ENCODE measurements at places on chromosomes 6 and 20.

DNA sequence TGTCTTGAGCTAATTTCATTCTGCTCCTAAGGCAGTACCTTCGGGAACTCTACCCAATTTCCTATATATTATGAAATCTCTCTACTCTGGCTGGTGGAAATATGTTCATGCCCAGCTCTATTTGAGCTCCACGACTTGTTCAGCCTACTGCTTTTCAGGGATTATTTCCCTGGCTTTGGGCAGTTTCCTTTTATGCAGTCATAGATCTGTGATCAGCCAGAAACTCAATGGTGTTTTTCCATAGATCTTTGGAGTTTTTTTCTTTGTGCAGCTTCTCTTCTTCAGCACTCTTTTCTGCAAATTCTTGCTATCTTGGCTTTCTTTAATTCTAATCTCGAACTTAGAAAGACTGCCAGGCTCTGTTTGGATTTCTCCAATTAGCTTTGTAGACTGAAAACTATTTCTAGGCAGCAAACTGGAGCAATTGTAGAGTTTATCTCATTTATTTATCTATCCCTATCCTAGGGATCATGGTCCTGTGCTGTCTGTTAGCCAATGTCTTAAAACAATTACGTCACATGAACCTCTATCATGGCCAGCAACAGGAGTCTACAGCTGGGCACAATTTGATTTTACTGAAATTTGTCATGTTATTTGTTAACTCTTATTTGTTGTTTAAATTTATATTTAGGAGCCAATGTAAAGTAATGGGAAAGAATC is 328.4 kb downstream of the BCKDHB start:
- DNase-seq = no peak

DNA sequence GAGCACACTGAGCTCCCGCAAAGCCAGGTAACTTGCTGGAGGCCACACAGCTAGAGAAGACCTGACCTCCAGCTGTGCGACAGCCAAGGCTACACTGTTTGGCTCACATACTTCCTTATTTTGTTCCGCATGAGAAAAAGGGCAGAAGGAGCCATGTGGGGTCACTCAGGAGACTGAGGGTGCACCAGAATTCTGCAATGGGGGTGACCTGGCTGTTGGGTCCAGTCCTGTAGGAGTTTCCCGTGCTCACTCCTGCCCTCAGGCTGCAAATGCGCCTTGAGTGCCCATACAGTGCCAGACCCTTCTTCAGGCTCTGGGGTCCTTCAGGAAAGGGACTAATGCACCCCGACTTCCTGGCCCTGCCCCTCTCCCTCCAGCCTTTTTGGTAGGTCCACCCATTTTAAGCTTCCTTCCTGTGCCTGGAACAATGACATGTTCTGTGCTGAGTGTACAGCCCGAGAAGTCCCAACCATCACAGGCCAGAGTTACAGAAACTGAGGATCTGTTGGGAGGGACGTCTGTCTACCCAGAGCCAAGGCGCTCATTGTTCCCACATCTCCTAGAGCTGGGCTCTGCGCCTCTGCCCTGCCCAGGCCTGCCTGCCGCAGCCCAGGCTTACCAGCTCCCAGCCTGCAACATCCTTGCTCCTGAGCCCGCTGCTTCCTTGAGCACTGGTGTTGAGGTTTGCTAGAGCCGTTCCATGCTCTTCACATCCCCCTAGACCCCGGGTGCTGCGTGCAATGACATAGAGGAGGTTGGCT is 33.5 kb upstream of the CD93 start:
- DNase-seq = no peak

- DNase-seq = no peak
These were observed 52.9 kb upstream of the UFL1 start for GRCh38 chr6:96468681-96469224.

DNA sequence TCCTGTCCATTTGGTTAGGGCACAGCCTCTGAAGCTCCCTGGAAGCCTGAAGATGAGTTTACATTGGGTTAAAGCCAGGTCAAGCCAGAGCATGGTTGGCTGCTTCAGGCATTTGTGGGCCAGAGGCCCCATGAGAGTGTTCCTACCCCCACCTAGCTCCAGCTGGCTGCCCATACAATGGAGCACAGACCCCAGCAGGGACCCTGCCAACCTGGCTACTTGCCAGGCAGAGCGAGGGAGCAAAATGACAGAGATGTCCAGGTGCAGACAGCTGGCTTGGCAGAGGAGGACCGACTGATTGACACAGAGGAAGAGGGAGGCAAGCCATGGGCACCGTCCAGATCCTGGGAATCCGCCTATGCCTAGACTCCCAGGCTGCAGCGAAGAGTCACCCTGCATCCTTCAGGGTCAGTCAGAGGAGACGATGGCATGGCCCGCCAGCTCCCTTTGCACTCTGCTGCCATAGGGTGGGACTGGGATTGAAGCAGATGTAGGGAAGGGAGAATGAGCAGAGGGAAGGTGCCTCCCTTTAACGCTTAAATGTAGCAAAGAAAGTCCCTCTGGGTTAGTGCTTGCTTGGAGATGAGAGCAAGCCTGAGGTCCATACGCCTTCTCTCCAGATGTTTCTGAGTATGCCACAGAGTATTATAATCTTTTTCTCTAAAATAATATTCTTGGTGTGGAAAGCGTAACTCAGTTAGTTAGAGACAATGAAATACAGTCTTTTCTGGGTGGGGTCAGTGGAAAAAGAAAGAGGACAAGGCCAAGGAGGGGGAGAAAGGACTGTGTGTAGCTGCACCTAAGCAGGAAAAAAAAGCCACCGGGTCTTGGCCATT is 77.6 kb upstream of the FYN start:
- DNase-seq = no peak

GRCh38 chr6:16041327-16041726 is 87.6 kb upstream of the MYLIP start:
- DNase-seq = no peak

GRCh38 chr20:63072231-63072791 is 65.5 kb upstream of the BHLHE23 start:
- DNase-seq = no peak

DNA sequence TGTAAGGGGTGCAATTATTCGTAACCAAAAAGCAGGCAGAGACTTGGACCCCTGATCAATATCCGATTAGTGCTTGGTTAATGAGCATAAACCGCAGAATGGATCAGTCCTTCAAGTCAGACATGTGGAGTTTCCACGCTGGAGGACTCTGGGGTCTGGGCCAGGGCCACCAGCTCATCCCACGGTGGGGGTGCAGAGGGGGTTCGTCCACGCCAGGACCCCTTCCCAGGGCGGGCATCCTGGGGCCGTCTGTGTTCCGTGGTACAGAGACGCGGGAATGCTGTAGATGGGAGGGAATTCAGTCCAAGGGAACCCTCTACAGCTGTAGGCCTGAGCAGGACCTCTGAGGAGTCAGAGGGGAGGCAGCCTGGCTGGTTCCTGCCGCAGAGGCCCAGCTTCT is 197.7 kb downstream of the TAF4 start:
- no peak for DNase-seq

GRCh38 chr20:18808712-18809111 is 4.9 kb upstream of the SCP2D1 start:
- DNase-seq = no peak

DNA sequence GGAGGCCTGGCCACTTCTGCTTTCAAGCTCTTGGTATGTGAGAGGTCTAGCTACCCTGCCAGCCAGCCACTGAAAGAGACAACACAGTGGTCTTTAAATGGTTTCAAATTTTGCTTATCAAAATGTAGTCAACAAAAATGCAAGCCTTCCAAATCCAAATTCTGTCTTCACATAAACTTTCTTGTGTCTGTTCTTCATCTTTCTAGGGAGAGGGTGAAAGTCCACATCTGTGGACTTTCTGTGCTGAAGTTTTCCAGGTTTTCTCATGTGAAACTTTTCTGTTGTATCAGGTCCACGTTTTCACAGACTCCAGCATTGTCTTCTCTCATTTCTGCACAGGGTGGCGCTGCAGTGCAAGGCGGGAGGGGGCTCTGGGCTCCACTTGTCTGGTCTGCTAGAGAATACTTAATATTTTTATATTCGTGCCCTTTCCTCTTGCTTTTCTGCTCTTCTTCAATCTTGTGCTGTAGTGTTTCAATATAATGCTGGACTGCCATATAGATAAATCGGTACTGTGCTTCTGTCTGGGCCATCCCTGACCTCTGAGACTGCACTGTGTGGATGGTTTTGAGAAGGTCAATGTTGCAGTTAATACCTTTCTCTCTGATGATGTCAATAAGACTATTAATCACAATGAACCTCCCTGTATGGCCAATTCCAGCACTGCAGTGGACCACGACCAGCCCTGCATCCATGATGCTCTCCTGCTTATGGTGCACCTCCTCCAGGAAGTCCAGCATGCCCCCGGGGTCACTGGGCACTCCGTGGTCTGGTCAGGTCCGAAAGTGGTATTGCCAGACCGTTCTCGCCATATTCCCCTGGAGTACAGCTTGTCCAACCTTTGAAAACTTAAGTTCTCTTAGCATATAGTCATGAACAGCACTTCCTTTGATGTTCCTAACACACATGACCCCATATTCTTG is 161.6 kb upstream of the TNFAIP3 start:
- no peak for DNase-seq

DNA sequence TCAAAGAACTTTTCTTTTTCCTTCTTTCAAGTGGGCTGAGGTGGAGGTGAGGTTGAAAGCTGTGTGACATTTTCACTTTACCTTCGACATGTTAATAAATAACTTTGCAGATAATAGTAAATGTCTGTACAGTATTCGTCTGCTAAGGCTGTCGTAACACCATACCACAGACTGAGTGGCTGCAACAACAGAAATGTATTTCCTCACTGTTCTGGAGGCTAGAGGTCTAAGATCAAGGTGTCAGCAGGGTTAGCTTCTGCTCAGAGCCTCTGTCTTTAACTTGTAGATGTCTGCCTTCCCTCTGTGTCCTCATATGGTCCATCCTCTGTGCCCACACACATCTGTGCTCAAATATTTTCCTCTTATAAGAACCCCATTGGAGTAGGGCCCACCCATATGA is 14.9 kb downstream of the PHACTR2 start:
- DNase-seq = no peak

DNA sequence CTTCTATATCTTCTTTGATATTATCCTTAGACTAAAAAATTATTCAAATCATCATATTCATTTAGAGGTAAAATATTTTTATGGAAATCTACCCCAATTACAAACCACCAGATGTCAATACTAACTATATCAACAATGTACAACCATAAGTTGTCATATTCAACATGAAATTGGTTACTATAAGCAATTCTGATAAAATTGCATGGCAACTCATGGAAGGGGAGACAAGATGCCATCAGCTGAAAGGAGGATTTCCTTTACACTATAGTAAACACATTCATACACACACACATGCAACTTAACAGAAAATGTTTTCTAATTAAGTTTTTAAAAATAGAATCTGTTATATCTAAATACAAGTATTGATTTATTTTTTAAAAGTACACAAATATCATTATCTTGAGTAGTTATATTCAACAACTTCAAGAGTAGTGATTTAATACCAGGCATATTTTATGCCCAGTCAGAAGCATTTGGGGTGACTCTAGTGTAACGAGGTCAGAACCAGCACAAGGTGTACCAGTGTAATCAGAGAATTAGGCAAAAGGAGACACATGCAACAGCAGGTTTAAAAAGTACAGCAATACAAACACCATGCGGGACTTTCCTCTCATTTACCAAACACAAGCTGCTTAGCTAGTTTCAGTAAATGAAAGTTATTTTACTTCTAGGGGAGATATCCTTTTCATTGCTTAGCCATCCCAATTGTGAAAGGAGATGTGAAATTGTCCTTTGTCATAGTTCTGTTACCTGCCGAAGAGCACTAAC is 1.0 kb downstream of the FILIP1 start:
- DNase-seq = no peak

DNA sequence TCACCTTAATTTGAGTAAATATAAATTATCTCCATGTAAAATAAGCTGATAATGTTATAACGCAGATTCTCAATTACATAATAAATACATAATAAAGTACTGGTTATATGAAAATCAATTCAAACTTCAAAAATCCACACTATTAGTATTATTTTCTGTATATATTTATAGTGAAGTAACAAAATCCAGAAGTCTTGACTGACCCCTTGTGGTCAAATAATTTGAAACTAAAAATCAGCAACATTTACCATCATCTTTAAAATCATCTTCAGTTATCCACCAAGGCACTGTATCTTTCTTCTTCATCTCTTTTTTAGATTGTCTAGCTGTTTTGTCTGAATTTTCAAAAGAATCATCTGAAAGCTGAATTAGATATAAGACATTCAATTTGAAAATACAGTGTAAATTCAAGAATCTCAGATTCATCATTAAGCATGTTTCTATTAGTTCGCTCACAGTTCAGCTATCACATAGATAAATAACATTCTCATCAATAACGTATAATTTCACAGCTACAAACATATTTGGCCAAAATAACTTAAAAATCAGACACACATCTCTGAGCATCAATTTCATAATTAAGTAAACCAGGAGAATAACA is 6.5 kb downstream of the CEP162 start:
- DNase-seq = no peak

DNA sequence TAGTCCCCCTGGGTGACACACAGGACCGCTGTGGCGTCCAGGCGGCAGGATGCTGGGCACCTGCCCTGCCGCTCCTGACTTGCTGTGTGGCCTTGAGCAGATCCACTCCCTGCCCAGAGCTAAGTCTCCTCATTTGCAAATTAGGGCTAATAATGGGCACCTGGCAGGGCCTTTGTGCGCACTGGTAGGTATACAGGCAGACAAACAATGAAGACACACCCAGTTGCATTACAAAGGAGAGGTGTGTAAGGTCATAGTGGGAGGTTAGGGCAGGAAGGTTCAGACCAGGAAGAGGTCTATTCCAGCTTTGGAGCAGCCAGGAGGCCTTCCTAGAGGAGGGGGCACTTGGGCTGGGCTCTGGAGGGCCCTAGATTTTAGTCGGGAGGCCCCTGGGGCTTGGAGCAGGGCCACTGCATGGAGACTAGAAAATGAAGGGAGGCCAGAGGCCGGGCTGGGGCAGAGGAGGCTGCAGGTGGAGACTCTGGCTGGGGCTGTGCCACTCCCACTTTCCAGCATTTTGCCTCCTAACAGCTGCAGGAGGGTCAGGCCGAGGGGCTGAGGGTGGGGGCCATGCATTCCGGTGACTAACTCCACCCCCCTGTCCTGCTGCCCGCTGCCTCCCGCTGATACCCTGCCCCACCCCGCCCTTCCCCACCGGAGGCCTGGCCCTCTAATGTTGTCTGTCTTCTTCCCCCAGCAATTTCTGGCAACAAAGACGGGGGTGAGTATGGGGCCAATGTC is 28.5 kb downstream of the MYH7B start:
- DNase-seq = no peak

GRCh38 chr20:38402816-38403215 is 32.3 kb downstream of the SNHG17 start:
- no peak for DNase-seq

GRCh38 chr20:50027611-50028105 is 44.9 kb downstream of the SNAI1 start:
- DNase-seq = no peak

- DNase-seq = no peak
These were observed 115.3 kb upstream of the MRPS10 start for GRCh38 chr6:42332916-42333315.

All from cortex of kidney (tissue), 1 donor.